ENCODE measurements at places on chromosomes 3 and 15. TPM values are rescaled to one million over a fixed set of nuclear protein-coding genes. Genes with fewer than 3 reads are reported as not detected.
A peak's percentile ranks its signal among the peaks of the same experiment; 100 is the strongest.

Gene ALG3
- 63.9 TPM for total RNA-seq

Gene FOXB1
- not detected for total RNA-seq

Gene CX3CR1
- 0.57 TPM for total RNA-seq

Gene IGSF11
- 0.76 TPM for total RNA-seq

Gene PLA1A
- 0.79 TPM for total RNA-seq

Gene NR1I2
- total RNA-seq = not detected

Gene GOLGA6L7
- total RNA-seq = not detected

Gene SEMA5B
- total RNA-seq = 0.13 TPM

Gene CMTM8
- total RNA-seq = 7.4 TPM

Gene SLC51A
- not detected for total RNA-seq

Gene ALS2CL
- 107 TPM for total RNA-seq

DNA sequence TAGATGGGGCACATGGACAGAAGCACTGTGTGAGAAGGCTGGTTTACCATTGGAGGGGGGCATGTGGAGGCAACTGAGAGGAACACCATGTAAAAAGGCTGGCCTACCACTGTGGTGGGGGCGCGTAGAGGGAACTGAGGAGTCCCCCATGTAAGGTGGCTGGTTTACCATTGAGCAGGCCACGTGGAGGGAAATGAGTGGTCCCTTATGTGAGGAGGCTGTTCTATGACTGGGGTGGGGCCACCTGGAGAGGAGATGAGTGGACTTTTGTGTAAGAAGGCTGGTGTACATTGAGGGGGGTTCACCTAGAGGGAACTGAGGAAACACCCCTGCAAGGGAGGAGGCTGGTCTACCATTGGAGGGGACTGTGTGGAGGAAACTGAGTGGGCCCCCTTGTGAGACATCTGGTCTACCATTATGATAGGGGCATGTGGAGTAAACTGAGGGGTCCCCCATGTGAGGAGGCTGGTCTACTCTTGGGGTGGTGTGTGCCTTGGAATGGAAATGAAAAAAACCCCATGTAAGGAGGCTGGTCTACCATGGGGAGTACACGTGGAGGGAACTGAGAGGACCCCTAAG, 156.9 kb downstream of the FBLN2 start:
- no peak overlapping the region for H3K27ac ChIP-seq
- H3K4me1 ChIP-seq = no peaks in the 10 kb centered on the region
- H3K27me3 ChIP-seq = no peaks in the 10 kb centered on the region
- no peaks in the 10 kb centered on the region for H3K36me3 ChIP-seq

DNA sequence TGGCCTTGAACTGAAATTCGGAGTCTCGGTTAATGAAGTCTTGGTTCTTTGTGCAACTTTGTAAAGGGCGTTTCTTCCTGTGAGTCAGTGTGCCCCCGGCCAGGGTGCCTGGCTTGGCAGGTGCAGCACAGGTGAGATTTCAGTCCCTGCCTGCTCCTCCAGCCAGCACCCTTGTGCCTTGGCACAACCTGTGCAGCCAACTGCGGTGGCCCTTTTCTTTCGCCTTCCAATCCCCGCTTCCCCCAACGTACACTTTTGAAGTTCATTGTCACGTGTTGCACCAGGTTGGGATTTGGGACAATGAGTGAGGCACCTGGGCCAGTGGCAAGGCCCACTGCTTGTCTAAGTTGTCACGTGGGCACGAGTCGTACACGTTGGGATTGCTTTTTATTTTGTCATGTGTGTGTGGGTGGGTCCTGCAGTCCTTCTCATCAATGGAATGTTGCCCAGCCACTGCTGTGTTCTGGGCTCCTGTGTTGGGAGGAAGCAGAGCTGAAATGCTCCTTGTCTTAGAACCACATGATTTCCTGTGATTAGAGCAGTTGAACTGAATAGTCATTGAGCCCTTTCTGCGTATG, 242.9 kb upstream of the BHLHE40 start:
- DNase-seq = no peak
- H3K36me3 ChIP-seq = no peaks in the 10 kb centered on the region
- no peaks in the 10 kb centered on the region for H3K27me3 ChIP-seq

GRCh38 chr3:11624704-11625375, 18.9 kb downstream of the VGLL4 start:
- H3K27me3 ChIP-seq = no peaks in the 10 kb centered on the region
- DNase-seq = no peak
- peak overlapping the region; percentile 47 for H3K27ac ChIP-seq

GRCh38 chr15:32838338-32838737, 120.5 kb downstream of the GREM1 start:
- no peak overlapping the region for H3K4me3 ChIP-seq
- H3K36me3 ChIP-seq = no peaks in the 10 kb centered on the region
- H3K27me3 ChIP-seq = no peaks in the 10 kb centered on the region
- no peak for DNase-seq

DNA sequence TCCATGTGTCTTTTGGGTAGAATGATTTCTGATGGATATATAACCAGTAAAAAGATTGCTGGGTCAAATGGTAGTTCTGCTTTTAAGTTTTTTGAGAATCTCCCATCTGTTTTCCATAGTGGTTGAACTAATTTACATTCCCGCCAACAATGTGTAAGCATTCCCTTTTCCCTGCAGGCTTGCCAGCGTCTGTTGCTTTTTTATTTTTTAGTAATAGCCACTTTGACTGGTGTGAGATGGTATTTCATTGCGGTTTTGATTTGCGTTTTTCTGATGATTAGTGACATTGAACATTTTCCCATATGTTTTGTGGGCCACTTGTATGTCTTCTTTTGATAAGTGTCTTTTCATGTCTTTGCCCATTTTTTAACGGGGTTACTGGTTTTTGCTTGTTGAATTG, 36.3 kb upstream of the MB21D2 start:
- no peaks in the 10 kb centered on the region for H3K4me1 ChIP-seq
- H3K27ac ChIP-seq = no peak overlapping the region
- H3K27me3 ChIP-seq = no peaks in the 10 kb centered on the region
- no peaks in the 10 kb centered on the region for H3K36me3 ChIP-seq
- no peak for DNase-seq

GRCh38 chr15:47661661-47662180, 55.6 kb upstream of the SEMA6D start:
- no peak for DNase-seq
- H3K27ac ChIP-seq = no peak overlapping the region
- H3K36me3 ChIP-seq = no peaks in the 10 kb centered on the region
- H3K4me3 ChIP-seq = no peak overlapping the region
- no peaks in the 10 kb centered on the region for H3K27me3 ChIP-seq
- peaks cover 12% of the 10 kb centered on the region for H3K4me1 ChIP-seq

- H3K27me3 ChIP-seq = no peaks in the 10 kb centered on the region
- no peak overlapping the region for H3K4me3 ChIP-seq
- H3K27ac ChIP-seq = no peak overlapping the region
- no peaks in the 10 kb centered on the region for H3K4me1 ChIP-seq
- no peak for DNase-seq
Measured at GRCh38 chr3:146498002-146498736, 28.8 kb upstream of the PLSCR2 start.

GRCh38 chr3:138497021-138497420, 62.6 kb downstream of the ESYT3 start:
- DNase-seq = no peak
- peaks cover 59% of the 10 kb centered on the region for H3K36me3 ChIP-seq
- H3K4me1 ChIP-seq = no peaks in the 10 kb centered on the region
- no peak overlapping the region for H3K27ac ChIP-seq

- no peak overlapping the region for H3K27ac ChIP-seq
- no peaks in the 10 kb centered on the region for H3K27me3 ChIP-seq
- H3K4me1 ChIP-seq = no peaks in the 10 kb centered on the region
- no peak overlapping the region for H3K4me3 ChIP-seq
- no peaks in the 10 kb centered on the region for H3K36me3 ChIP-seq
Measured at GRCh38 chr15:48627260-48627940, 18.1 kb downstream of the FBN1 start.

- H3K27me3 ChIP-seq = no peaks in the 10 kb centered on the region
- DNase-seq = no peak
- H3K27ac ChIP-seq = no peak overlapping the region
- no peaks in the 10 kb centered on the region for H3K4me1 ChIP-seq
Measured at GRCh38 chr15:45790325-45790943, 155.6 kb downstream of the SQOR start.

DNA sequence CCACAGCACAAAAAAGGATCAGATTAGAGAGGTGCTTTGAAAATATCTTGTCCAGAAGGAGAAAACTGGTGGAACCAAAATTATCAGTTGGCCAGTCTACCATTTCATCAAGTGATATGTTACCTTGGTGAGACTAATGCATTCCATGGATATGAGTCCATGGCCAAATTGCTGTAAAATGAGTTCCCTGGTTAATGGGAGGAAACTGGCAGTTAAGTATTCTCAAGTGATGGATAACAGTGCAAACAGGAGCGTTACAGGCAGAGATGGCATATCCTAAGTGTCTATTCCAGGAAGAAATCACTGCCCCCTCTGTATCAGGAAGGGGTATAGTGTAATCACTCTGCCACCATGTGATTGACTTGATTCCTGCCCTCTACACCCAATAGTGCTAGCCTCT, 34.0 kb downstream of the MYRIP start:
- H3K36me3 ChIP-seq = no peaks in the 10 kb centered on the region
- no peak overlapping the region for H3K27ac ChIP-seq
- DNase-seq = no peak
- H3K4me1 ChIP-seq = no peaks in the 10 kb centered on the region
- H3K27me3 ChIP-seq = no peaks in the 10 kb centered on the region

DNA sequence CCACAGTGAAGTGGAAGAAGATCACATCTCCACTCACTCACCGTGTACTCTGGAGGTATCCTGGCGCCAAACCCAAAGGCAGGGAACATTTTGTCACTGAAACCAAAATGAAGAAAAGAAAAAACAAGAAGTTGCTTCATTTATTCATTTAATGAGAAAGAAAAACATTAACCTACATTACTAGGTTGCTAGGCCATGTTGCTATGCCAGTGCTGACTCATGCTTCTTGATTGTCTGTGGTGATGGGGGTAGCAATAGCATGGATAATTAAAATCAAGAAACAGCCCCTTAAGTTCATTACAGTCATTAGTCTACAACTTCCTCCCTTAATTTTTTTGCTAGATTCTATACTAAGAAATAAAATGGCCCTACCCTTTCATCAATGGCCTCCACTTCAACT, 52.7 kb upstream of the MRPL3 start:
- H3K27me3 ChIP-seq = no peaks in the 10 kb centered on the region
- DNase-seq = no peak
- peaks cover 11% of the 10 kb centered on the region for H3K4me1 ChIP-seq

- no peak for DNase-seq
- no peaks in the 10 kb centered on the region for H3K27me3 ChIP-seq
- H3K4me3 ChIP-seq = no peak overlapping the region
- no peak overlapping the region for H3K27ac ChIP-seq
- no peaks in the 10 kb centered on the region for H3K36me3 ChIP-seq
Measured at GRCh38 chr15:65942436-65942835, 73.1 kb downstream of the RAB11A start.

DNA sequence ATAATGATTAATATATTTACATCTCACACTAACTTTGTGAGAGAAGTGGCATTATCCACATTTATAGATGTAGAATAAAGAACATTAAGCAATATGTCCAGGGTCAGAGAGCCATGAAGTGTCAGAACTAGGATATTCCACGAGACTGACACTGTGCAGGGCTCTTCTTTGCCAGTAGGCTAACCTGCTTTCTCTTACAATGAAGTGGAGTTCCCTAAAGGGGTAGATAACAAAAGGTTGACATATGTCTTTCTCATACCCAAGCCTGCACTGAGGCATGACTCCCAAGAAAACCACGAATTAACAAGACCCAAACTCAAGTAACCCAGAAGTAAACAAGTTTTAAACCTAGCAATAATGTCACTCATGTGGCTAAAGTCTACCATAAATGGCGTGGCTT, 191.5 kb upstream of the SLC2A2 start:
- H3K27ac ChIP-seq = no peak overlapping the region
- no peaks in the 10 kb centered on the region for H3K27me3 ChIP-seq
- no peaks in the 10 kb centered on the region for H3K4me1 ChIP-seq
- H3K4me3 ChIP-seq = no peak overlapping the region
- DNase-seq = no peak

DNA sequence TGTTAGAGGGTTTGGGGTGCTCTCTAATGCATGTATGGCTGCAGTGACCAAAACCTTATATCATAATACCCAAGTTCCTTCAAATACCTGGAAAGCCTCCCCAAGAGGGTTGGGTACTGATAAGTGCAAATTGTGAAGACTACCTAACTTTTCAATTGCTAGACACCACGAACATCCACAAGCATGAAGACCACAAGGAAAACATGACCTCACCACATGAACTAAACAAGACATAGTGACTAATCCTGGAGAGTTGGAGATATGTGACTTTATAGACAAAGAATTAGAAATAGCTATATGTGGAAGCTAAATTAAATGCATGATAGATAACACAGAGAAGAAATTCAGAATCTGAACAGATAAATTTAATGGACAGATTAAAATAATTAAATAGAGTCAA, 23.9 kb upstream of the AADACL2 start:
- no peaks in the 10 kb centered on the region for H3K4me1 ChIP-seq
- H3K4me3 ChIP-seq = no peak overlapping the region
- H3K27me3 ChIP-seq = no peaks in the 10 kb centered on the region
- DNase-seq = no peak
- H3K27ac ChIP-seq = no peak overlapping the region
- H3K36me3 ChIP-seq = no peaks in the 10 kb centered on the region

DNA sequence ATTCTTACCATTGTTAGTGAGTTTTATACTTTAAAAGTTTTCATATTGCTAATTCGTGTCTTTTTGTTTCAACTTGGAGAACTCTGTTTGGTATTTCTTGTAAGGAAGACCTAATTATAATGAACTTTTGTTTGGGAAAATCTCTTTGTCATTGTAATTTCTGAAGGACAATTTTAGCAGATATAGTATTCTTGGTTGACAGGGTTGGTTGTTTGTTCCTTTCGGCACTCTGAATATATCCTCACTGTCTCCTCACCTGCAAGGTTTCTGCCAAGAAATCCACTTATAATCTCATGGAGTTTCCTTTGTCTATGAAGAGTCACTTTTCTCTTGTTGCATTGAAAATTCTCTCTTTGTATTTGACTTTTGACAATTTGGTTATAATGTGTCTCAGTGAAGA, 225.2 kb upstream of the NR2E3 start:
- no peaks in the 10 kb centered on the region for H3K4me1 ChIP-seq
- peaks cover 26% of the 10 kb centered on the region for H3K36me3 ChIP-seq
- DNase-seq = no peak
- no peak overlapping the region for H3K27ac ChIP-seq

GRCh38 chr15:91769894-91770293, 83.6 kb upstream of the SLCO3A1 start:
- DNase-seq = no peak
- no peaks in the 10 kb centered on the region for H3K36me3 ChIP-seq
- H3K4me3 ChIP-seq = no peak overlapping the region
- no peaks in the 10 kb centered on the region for H3K4me1 ChIP-seq
- no peaks in the 10 kb centered on the region for H3K27me3 ChIP-seq
- no peak overlapping the region for H3K27ac ChIP-seq

GRCh38 chr3:127324076-127324475, 36.2 kb upstream of the PRR20G start:
- H3K27ac ChIP-seq = no peak overlapping the region
- DNase-seq = no peak
- H3K27me3 ChIP-seq = no peaks in the 10 kb centered on the region
- H3K4me1 ChIP-seq = no peaks in the 10 kb centered on the region
